Stimulated activated CD4-positive, alpha-beta T cell treated with anti-CD3 and anti-CD28 coated beads, Interleukin-15, amount 100 ng/mL, for 48 hours (primary cell): ENCODE measurements at places on chromosomes 5 and 9.

DNA sequence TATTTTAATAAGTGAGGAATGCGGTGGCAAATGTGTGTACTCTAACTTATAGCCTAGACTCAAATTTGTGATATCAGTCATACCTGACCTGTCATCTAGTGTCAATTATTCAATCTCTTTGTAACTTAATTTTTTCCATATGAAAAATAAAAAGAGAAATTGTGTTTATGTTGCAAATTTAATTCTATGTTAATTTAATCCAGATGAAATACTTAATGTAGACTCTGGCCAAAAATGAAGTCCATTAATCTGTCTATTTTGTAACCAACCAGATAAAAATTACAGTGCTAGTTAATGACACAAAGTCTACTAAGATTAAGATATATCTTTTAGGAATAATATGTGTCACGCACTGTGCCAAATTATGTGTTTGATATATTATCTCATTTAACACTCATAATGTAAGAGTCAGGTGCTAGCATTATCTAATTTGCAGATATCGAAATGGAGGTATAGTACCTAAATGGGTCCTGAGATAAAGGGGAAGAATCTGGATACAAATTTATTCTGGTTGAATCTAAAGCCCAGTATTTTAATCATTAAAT, 712.1 kb downstream of the KCTD16 start:
- no peak for DNase-seq

DNA sequence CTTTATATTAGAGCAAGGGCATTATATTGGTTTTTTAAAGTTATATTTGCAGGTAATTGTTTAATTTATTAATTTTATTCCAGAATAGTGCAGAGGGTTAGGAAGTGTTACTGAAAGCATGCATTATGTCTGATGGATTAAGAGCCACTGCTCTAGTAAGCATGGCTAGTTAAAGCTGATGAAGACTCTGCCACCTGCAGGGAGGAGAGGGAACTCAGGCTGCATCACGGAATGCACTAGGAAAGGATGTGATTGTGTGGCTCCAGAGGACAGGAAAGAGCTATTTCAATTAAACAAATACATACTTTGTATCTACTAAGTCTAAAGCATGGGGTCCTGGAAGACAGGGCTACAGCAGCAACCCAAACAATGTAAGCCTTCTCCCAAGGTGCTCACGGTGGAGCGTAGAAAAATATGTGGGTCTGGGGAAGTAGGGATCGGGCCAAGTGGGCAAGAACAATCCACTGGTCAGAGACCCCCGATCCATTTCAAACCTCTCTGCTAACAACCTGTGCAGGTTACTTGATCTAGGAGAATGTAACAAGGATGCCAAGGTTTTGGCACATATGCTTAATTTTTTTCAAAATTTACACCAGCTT, 15.3 kb upstream of the GRXCR2 start:
- DNase-seq = no peak

DNA sequence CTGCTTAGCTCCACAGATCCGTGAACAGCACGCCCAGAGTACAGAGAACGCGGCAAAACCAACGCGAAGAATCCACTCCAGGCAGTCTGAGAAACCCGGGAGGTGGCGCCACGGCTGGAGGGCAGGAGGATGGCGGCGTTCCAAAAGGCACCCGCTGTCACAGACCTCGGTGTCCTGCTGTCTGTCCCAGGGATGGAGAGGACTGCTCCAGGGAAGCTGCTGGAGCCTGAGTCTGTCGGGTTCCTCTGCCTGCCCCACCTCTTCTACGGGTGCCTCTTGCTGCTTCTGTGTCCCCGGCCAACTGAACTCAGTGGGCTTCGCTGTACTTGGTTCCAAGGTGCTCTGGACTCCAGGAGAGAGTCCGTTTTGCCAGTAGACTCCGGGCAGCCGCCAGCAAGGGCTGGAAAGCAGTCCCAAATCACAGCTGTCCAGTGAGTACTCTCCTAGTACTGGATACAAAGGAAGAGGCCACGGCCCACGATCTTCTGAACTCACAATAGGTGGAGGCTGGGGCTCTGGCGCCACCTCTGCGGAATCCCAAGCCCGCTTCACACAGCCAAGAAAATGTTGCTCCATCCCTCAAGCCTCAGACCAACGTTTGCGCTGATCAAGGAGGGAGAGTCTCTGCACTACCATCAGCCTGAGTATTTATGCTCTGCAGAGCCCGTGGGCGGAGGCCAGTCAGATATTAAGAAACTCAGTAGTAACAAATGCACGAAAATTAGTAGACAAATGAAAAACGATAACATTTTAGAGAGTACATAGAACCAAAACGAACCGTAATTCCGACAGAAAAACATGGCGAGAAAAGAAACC, 440 bp downstream of the ANXA2R start:
- no peak for DNase-seq

DNA sequence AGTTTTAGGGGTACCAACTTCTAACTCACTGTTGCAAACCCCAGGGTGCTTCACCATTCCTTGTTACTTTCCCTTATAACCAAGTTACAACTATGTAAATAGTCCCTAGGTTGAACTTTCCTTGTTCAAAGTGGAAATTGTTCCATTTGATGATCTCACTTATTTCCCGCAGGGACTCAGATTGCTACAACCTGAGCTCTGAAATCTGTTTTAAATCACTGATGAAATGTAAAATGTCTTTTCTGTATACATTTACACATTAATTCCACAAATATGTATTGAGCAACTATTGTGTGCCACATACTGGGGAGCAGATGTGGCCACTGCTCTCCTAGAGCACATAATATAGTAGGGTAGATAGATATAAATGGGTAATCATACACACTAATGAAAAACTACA, 69.1 kb upstream of the TARS1 start:
- no peak for DNase-seq

DNA sequence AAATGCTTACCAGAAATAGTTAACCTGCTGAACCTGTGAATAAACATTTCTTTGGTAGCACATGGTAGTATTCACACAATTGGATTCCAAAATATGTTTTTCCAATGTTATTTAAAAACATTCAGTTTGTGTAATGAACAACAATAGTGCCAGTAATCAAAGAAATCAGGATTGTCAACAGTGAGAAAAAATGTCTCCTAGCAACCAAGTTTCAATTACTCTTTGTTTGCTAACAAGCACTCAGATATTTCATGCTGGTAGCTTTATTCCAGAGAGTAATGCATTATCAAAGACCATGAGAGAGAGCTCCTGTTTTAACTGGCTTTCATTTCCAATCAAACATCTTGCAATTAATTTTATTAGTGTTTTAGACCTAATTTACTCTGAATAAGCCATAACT, 768.1 kb upstream of the GRAMD2B start:
- no peak for DNase-seq

- no peak for DNase-seq
Observed at GRCh38 chr9:112489039-112489546, 2.5 kb downstream of the KIAA1958 start.

- DNase-seq = no peak
Observed at GRCh38 chr5:36392818-36393217, 91.1 kb upstream of the RANBP3L start.

- no peak for DNase-seq
Observed at GRCh38 chr9:19512103-19512832, 103.5 kb downstream of the ACER2 start.

- DNase-seq = no peak
Observed at GRCh38 chr9:81465468-81466011, 223.8 kb downstream of the TLE1 start.

GRCh38 chr5:96855031-96855872, 21.0 kb upstream of the ERAP2 start:
- DNase-seq = no peak

DNA sequence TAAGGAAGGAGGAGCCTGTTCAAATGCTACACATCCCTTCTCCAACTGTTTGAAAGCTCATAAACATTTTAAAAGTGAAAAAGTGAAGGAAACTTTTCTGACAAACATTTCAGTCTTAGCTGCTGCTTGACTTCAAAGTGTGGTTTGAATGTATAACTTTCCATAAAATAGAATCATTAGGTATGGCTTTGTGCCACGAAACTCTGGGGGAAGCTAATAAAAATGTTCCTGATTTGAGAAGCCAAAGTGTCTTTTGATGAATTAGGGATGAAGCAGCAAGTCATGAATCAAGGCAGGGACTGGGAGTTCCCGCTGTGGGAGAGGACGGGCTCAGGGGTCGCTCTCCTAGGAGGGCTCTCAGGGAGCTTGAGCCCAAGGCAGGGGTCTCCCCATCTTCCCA, 15.3 kb downstream of the MVB12B start:
- DNase-seq = no peak

GRCh38 chr5:98064118-98064685, 709.3 kb upstream of the RGMB start:
- DNase-seq = no peak

- no peak for DNase-seq
Observed at GRCh38 chr5:113194125-113194524, 217.5 kb downstream of the DCP2 start.

DNA sequence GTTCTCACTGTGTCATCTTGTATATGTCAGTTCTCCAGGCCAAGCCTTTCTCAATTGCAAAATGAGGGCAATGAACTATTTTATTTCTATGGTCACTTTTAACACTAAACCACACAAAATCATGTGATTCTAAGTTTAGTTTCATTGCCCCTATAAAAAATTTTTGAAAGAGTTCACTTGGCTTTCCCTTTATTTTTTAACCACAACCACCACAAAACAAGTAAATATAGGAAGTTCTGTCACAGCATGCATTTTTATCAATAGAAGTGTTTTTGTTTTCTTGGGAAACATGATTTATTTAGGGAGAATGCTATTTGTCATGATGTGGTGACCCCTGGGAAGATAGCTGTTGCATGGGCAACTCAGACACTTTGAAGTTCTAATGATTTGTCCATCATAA, 169.1 kb downstream of the CSNK1G3 start:
- no peak for DNase-seq

- no peak for DNase-seq
Observed at GRCh38 chr9:118961857-118962256, 407.4 kb downstream of the BRINP1 start.

- DNase-seq = no peak
Observed at GRCh38 chr9:129070696-129071525, 10.0 kb upstream of the DOLPP1 start.

DNA sequence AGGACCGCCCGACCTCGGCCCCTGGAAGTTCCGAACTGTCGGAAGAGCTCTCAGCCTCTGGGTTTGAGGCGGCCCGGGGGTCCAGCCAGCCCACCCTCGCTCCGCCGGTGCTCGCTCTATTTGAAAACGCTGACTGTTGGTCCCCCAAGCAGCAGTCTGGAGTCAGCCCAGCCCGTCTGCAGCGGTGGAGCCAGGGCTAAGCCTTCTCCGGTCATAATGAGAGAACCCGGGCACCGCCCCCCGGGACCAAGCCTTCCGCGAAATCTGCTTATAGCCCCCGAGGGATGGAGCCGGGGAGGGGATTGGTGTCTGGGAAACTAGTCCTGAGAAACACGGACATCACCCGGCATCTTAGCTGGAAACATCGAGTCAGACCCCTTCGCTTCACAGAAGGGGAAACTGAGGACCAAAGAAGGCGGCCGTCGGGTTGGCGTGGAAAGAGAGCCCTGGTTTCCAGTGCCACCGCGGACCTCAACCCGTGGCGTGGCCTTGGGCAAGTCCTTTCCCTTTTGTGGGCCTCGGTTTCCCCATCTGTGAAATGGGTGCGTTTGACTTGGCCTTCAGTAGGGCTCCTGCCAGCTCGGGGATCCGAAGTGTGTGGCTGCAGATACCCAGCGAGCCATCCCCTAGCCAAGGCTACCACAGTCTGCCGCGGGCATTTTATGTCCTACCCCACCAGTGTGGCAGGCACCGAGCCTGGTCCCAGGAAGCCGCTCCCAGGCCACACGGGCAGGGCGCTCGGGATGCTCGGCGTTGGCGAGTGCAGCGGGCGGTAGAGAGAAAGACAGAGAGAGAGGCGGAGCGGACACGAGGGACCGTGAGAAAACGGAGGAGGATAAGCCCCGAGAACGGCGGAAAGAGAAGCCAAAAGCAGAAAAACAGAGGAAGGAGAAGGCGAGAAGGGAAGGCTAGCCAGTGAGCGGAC, 857 bp downstream of the ADAM19 start:
- no peak for DNase-seq

- no peak for DNase-seq
Observed at GRCh38 chr5:55551358-55551757, 16.6 kb upstream of the PLPP1 start.

DNA sequence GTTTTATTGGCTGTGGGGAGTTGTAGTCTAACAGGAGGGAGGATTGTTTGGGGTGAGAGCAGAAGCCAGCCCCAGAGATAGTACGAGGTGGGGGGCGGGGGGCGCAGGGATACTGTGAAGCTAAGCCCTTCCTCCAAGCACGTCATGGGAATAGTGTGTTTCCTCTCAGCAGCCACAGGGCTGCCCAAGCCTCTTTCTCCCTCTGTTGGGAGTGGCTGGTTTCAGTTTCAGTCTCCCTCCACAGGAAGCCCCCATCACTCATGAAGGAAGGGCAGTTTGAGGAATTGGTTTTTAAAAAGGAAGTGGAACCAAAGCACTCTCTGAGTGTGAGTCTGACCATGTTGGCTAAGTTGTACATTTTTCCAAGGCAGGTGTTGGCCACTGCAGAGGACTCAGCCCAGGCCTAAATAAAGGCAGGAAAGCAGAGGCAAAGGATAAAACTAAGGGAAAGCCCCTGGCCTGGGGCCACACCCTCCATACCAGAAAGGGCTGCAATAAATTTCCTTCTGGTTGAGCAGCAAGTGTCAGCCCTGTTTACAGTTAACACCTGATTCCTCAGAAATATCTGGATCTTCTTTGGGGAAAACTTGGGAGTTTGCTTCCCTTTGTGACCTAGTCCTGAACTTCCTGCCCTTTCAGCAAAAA, 3.2 kb downstream of the RAB24 start:
- no peak for DNase-seq

DNA sequence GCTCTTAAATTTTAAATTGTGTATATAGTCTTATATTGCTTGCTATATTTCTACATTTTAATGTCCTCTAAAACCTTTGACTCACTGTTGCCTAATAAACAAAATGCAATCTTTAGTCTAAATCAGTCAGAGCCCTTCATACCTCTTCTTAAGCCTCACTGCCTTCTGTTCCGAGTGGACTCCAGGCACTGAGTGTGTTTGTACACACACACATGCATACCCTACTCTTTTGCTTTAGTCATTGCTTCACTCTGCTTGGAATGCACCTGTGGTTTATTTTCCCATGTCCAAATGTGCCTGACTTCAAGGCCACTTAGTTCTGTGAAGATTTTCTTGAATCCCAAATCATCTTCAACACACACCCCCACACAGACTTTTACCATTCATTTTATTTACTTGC, 60.9 kb downstream of the SLC12A2 start:
- DNase-seq = no peak

GRCh38 chr5:83388608-83389007, 82.9 kb upstream of the VCAN start:
- no peak for DNase-seq

DNA sequence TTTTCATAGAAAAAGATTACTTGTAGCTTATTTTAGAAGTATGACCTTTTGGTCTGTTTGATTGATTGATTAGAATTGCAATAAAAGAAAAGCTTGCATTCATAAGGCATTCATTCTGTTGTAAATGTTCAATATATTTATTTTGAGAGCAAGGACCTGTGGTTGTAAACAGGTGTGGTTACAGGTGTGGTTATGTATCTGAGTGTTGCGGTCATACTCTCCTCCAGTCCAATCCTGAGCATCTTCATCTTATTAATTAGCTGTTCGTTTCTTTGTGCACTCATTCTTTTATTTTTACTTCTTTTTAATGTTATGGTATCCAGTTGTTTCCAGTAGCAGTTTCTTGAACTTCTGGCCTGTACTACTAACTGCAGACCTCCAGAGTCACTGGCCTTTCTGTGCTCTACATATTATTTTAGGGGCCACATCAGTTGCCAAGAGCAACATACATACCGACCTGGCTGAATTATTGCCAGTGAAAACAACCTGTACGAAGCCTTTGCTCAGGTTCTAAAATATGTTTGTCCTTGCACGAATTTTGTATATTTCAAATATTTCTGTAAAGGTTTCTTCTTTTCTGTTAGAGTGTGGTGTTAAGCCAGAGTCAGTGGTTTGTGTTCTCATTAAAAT, 128.7 kb downstream of the CDC42SE2 start:
- DNase-seq = no peak
